ENCODE measurements at places on chromosomes 16 and 17.

DNA sequence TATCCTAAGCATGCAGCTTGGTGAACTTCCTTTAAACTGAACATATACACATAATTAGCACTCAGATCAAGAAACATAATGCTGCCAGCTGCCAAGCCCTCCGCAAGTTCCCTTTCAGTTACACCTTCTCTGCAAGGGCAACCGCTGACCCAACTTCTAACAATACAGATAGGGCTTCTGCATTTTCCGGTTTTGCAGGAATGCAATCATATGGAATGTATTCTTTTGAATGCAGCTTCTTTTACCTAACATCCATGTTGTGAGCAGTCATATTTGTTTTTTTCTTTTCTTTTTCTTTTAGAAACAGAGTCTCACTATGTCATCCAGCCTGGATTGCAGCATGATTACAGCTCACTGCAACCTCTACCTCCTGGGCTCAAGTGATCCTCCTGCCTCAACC lies 110.7 kb downstream of the GSG1L start:
- no peak for DNase-seq

- DNase-seq, result no peak
Measured at GRCh38 chr17:82318772-82319606, 1.6 kb upstream of the CD7 start.

DNA sequence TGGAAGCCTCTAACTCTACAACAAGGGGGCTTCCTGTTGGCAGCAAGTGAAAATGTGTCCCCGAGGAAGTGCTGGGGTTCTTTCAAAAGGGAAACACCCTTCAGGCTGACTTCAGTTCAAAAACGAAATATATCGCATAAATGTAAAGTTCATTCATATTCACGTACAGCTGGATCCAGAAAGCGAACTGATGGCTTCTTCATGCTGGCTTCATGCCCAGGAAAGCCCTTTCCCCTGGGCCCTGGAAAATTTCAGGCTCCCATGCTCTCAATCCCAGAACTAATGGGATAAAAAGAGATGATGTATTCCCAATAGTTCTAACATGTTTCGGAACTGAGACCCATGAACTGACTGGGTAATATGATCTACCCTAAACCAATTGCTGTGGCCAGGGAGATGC lies 104.7 kb upstream of the CDH13 start:
- no peak for DNase-seq

DNA sequence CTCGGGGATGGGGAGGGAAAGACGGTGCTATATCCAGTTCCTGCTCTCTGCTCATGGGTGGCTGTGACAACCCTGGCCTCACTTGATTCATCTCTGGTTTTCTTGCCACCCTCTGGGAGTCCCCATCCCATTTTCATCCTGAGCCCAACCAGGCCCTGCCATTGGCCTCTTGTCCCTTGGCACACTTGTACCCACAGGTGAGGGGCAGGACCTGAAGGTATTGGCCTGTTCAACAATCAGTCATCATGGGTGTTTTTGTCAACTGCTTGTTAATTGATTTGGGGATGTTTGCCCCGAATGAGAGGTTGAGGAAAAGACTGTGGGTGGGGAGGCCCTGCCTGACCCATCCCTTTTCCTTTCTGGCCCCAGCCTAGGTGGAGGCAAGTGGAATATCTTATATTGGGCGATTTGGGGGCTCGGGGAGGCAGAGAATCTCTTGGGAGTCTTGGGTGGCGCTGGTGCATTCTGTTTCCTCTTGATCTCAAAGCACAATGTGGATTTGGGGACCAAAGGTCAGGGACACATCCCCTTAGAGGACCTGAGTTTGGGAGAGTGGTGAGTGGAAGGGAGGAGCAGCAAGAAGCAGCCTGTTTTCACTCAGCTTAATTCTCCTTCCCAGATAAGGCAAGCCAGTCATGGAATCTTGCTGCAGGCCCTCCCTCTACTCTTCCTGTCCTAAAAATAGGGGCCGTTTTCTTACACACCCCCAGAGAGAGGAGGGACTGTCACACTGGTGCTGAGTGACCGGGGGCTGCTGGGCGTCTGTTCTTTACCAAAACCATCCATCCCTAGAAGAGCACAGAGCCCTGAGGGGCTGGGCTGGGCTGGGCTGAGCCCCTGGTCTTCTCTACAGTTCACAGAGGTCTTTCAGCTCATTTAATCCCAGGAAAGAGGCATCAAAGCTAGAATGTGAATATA lies 4.8 kb upstream of the LASP1NB start:
- no peak for DNase-seq

- DNase-seq, result no peak
Measured at GRCh38 chr17:17467720-17468119, 9.1 kb upstream of the MED9 start.

DNA sequence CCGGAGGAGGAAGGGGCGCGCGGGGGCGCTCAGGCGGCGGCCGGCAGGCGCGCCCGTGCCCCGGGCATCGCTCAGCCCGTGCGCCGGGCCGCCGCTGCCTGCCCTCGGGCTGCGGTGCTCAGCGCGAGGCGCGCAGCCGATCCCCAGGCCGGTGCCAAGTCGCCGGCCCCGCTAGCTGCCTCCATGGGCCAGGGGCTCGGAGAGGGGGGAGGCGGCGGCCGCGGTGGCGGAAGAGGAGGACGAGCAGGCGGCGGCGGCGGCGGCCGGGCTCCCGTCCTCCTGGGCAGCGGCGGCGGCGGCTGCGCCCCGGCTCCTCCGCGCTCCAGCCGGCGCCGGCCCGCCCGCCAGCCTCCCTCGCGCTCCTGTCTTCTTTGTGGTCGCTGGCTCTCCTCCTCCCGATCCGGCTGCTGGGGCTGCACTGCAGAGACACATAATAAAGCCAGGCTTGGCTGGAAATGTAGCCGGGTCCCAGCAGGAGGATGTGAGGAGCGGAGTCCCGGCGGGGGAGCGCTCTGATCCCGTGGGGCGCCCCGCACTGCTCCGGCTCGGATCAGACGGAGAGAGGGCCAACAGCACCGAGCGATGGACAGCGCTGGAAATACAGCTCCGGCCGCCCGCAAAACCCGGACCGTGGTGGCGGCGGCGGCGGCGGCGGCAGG lies 889 bp upstream of the ZNF423 start:
- no peak for DNase-seq

- DNase-seq, result no peak
Measured at GRCh38 chr17:334974-335481, 17.6 kb downstream of the RPH3AL start.

- DNase-seq, result no peak
Measured at GRCh38 chr17:29102741-29103181, 59.8 kb downstream of the PIPOX start.

GRCh38 chr17:68613739-68614298 lies 12.7 kb upstream of the FAM20A start:
- DNase-seq, result no peak

GRCh38 chr17:70483624-70484023 lies 314.3 kb downstream of the KCNJ2 start:
- DNase-seq, result no peak
